ENCODE measurements at places on chromosomes 1 and 21.

DNA sequence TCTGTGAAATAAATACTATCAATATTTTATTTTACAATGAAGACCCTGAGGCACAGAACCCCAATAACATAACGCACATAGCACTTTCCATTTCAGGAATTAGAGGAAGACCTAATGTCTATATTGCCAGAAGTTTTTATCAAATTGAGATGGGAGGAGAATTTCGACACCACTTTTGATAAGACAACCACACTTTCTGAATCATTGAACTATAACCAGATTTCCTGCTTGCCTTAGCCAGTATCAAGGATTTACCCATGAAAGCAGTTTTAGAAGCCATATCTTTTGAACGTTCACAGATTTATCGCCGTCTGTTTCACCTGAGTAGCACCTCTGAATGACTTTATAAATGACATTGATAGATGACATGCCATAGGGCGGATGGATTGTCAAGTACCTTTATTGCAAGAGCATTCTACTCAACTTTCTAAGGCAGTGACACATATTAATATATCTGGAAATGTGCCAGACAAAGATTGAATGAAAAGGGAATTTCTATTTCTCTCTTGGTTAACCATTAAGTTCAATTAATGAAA, 768.4 kb downstream of the LTN1 start:
- no peak for DNase-seq

DNA sequence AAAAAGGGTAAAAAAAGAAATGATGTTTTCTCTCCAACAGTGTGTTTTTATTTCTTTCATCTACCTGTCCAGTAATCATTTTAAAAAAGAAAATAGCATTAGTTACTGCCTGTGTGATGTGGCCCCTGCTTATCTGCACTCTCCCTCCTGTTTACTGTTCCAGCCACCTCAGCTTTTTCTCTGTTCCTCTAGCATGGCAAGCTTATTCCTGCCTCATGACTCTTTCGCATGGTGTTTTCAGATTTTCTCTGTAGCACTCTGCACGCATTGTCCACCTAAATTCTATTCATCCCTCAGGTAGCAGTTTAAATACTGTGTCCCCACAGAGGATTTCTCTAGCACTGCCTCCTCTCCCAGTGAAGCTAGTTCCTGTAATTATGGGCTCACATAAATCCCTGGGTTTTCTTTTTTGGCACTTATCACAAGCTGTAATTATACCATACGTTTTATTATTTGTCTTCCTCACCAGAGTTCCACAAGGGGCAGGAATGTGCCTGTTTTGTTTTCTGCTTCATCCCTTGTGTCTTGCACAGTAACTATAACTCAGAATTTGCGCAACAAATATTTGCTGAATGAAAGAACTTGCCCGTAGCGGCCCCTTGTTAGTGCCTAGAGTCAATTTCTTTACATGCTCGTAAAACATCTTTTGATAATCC, 51.4 kb upstream of the LRIG2 start:
- DNase-seq = no peak

DNA sequence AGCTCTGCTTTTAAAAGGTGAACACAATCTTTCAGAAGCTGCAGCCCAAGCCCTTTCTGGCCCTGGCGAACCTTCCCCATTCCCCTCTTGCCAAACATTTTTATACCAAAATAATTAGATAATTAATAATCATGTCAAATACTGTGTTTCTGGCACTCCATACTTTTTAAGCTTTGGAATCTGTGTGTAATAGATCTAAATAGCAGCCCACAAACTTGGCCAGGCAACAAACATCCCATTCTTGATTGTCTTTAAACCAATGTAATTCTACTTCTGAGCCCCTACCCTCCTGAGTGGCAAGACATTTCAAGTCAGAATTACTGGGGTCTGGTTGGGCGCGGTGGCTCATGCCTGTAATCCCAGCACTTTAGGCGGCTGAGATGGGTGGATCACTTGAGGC, 137.7 kb downstream of the NAV1 start:
- peak; percentile 19 for DNase-seq

DNA sequence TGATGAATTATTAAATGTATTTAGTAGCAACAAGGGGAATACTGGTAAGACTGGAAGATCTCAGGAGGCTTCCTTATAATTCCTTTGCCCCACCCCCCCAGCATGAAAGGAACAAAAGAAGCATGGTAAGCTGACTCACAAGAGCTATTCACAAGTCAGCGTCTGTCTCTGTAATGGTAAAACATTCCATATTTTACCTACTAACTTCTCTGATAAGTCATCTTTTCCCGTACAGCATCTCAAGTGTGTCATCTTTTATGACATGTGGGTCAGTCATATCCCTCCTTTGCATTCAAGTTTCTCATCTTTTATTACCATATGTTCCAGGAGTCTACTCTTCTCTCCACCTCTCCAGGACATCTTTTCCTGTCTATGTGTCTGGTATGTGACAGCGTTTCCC, 241.3 kb downstream of the PLA2G4A start:
- DNase-seq = peak; percentile 16

DNA sequence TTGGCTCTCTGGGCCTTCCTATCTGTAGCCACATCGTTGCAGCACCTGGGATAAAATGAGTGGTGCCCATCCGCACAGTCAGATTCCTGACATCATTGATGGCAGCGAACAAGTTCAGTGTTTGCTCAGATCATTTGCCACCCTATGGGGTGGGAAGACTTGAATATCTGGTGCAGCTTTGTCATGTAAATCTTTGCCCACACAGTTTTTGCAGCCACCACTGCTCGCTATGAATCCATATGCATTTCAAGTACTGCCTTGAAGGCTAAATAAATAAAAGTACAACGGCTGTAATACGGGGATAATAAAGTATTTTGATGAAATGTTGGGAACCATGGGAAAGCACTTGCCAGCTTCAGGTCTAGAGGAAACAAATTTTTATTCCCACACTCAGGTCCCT, 56.3 kb upstream of the COA6 start:
- DNase-seq = no peak
